ENCODE measurements at places on chromosomes 12 and 14.

- no peak for DNase-seq
Observed at GRCh38 chr12:124008595-124008994, 35.6 kb downstream of the ZNF664 start.

GRCh38 chr14:73785834-73786635, 65.6 kb upstream of the PTGR2 start:
- DNase-seq = peak; percentile 58

DNA sequence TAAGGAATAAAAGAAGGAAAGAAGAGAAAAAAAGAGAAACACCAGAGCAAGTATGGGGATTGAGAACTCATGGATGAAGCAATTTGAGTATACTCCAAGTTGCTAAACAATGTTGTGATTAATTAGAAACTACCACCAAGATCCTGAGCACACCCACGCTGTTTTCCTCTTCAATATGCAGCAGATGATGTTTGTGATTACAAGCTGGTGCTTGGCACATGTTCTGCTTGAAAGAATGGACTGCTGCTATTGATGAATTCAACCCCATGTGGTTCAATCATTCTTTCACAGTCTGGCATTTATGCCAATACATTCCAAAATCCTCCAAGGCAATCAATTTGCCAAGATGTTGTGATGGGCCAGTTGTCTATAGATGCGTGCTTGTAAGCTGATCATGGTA, 146.8 kb downstream of the SLC2A13 start:
- no peak for DNase-seq

DNA sequence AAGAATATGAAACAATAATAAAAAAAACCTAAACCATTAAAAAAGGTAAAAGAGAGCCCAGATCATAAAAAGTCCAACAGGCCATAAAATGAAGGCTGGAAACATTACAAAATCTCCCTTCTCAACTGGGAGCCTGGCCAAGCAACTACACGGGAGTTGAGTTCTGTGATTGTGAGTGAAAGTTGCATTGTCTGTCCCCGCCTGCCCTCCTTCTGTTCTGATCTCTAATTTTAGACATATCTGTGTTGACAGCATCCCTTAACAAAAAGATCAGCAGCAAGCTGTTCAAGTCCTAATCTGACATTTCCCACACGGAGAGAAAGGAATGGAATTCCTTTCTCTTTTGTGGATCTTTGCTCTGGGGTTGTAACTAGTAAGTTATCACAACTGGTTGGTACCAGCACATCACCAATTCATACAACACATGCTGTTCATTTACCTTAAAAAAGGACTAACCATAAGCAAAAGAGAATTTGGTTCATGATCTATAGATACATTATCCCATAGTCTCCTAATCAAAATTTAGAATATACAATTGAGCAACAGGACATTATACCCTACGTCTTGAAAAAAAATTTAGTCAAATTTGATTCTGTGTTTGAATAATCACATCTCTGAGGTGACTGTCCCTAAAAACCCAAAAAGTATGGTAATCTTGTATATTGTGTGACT, 205.1 kb upstream of the GZMB start:
- DNase-seq = no peak

GRCh38 chr14:69626132-69626500, 14.7 kb downstream of the SUSD6 start:
- DNase-seq = no peak

- no peak for DNase-seq
Observed at GRCh38 chr12:47820631-47821345, 1.1 kb upstream of the HDAC7 start.

DNA sequence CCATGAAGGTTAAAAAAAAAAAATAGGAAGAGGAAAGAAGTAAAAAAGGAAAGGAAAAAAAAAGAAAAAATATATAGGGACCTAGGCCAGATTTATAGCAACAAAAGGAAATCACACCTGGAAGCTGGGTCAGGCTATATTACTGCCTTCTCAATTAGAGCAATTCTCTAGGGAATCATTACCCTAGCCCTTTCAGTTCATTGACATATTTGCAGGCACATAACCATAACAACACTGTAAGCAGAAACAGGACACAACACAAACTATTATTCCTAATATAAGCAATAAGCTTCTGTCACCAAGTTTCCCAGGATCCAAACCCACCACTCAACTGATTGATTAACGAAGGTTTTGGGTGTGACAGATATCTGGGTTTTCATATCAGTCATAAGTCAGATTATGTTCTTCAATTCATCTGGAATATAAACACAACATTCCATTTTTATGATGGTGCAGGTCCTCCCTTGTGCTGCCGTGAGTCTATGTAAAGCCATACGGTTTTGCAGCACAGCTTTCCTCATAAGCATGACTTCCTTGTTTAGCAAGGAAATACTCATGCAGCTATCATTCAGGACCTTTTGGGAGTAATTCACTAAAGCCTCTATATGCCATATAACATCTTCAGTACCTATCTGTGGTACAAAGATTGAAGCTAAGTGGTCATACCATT, 4.2 kb downstream of the PCNX4 start:
- no peak for DNase-seq

GRCh38 chr14:52877628-52878027, 73.2 kb downstream of the FERMT2 start:
- DNase-seq = no peak

GRCh38 chr14:95620659-95621059, 65.6 kb upstream of the TCL1B start:
- no peak for DNase-seq

- DNase-seq = no peak
Observed at GRCh38 chr14:87386524-87386923, 606.5 kb downstream of the GALC start.

DNA sequence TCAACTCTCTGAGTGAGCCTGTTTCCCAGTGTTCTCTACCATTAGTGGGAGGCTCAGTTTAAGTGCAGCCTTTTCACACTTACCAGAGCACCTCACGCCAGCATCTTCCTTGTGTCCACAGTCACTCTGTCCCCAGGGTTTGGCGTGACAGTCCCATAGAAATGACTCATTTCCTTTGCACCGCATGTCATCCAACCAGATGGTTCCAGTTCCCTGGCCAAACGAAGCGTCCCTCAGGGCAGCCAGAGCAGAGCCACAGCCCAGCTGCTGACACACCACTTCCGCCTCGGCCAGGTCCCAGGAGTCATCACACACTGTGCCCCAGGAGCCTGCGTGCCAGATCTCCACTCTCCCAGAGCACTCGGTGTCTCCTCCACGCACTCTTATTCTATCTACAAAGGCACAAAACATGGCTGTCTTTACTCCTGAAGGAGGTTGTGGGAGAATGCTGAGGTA, 65.4 kb downstream of the ACSM4 start:
- DNase-seq = no peak

DNA sequence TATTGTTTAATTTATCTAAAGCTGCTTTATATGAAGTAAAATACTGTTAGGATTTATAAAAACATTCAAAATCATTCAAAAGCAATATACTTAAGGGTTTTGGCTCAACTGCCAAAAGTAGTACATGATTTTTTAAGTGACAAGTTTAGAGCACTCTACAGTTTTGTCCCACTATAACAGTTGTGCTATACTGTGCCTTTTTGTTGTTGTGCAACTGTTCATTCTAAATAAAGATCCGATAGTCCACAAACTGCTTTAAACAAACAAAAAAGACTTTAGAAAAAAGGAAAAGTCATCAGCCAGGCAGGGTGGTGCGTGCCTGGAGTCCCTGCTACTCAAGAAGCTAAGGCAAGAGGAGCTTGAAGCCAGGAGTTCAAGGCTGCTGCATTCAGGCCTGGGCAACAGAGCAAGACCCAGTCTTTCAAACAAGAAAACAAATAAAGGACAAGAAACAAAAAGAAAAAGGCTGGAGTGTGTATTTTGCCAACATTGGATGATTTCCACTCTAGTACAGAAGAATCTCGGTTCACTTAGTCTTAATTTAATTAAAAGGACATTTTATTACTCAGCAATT, 7.3 kb downstream of the C2CD5 start:
- no peak for DNase-seq

- no peak for DNase-seq
Observed at GRCh38 chr12:124734224-124734788, 129.4 kb downstream of the SCARB1 start.

Data from T-cell (primary cell).